Bronchus fibroblast of lung (primary cell): ENCODE measurements at places on chromosomes 7 and 10. TPM values are rescaled to one million over a fixed set of nuclear protein-coding genes. Genes with fewer than 3 reads are reported as not detected.

The COL13A1 gene
- 17.4 and 24.4 TPM in 2 replicates for total RNA-seq

The EBLN1 gene
- not detected in 2 replicates for total RNA-seq

The SUN3 gene
- not detected in 2 replicates for total RNA-seq

The CFAP70 gene
- total RNA-seq: under 0.01 and 0.34 TPM in 2 replicates

The CYP26C1 gene
- 0.17 TPM in 1 of 2 replicates, not detected in the other for total RNA-seq

The NCF1 gene
- total RNA-seq: not detected in 2 replicates

The PLXDC2 gene
- 3.9 and 4.9 TPM in 2 replicates for total RNA-seq

The ZNF248 gene
- total RNA-seq: 2.7 and 3.0 TPM in 2 replicates

The RGS10 gene
- 73.1 and 90.6 TPM in 2 replicates for total RNA-seq

The PRKAR2B gene
- total RNA-seq: 2.5 and 4.2 TPM in 2 replicates

The CHST12 gene
- 7.0 and 8.2 TPM in 2 replicates for total RNA-seq

The ELN gene
- 0.59 and 4.2 TPM in 2 replicates for total RNA-seq

The TMEM236 gene
- total RNA-seq: not detected in 2 replicates

The NRAP gene
- not detected in 2 replicates for total RNA-seq

The BEND7 gene
- 0.34 and 0.74 TPM in 2 replicates for total RNA-seq

The ATRNL1 gene
- total RNA-seq: 1.0 and 1.6 TPM in 2 replicates

The PROSER2 gene
- total RNA-seq: 4.7 and 7.3 TPM in 2 replicates

The ANKRD7 gene
- total RNA-seq: 0.67 and 0.89 TPM in 2 replicates

The PODXL gene
- total RNA-seq: 0.15 and 0.17 TPM in 2 replicates

The MYO1G gene
- total RNA-seq: under 0.01 TPM in 1 of 2 replicates, not detected in the other

The NYAP1 gene
- 1.8 and 3.9 TPM in 2 replicates for total RNA-seq

The FBXW4 gene
- 14.4 and 14.5 TPM in 2 replicates for total RNA-seq

The PDE6C gene
- total RNA-seq: not detected in 2 replicates

The CEP55 gene
- total RNA-seq: 56.3 and 78.7 TPM in 2 replicates

The HHEX gene
- total RNA-seq: 1.6 and 1.8 TPM in 2 replicates

The SEMA3D gene
- total RNA-seq: 0.15 and 0.50 TPM in 2 replicates

The LRRTM3 gene
- total RNA-seq: not detected in 2 replicates

The PARD3 gene
- 15.9 and 18.2 TPM in 2 replicates for total RNA-seq

The CDNF gene
- total RNA-seq: 0.34 and 1.9 TPM in 2 replicates

The HTR5A gene
- total RNA-seq: not detected in 2 replicates

The EXOSC1 gene
- total RNA-seq: 55.8 and 65.1 TPM in 2 replicates

The OGDHL gene
- under 0.01 and 0.17 TPM in 2 replicates for total RNA-seq

The LRRC72 gene
- not detected in 2 replicates for total RNA-seq

The MKLN1 gene
- total RNA-seq: 11.1 and 11.4 TPM in 2 replicates

The C10orf62 gene
- total RNA-seq: not detected in 2 replicates

The TCF7L2 gene
- total RNA-seq: 4.0 and 4.4 TPM in 2 replicates

The ENTPD1 gene
- total RNA-seq: not detected in 2 replicates

The HOXA7 gene
- 3.9 and 4.2 TPM in 2 replicates for total RNA-seq

The HMX3 gene
- total RNA-seq: not detected in 2 replicates

The BHLHA15 gene
- total RNA-seq: 0.34 and 0.59 TPM in 2 replicates

The COMTD1 gene
- total RNA-seq: 17.5 and 19.3 TPM in 2 replicates

The SAMD9L gene
- 1.5 and 2.7 TPM in 2 replicates for total RNA-seq

The NEURL1 gene
- total RNA-seq: 0.15 and 0.17 TPM in 2 replicates

The CUBN gene
- total RNA-seq: 0.17 and 0.89 TPM in 2 replicates

The ENKUR gene
- total RNA-seq: 0.45 TPM in 1 of 2 replicates, not detected in the other

The PPP1R3A gene
- total RNA-seq: not detected in 2 replicates

The FAM171A1 gene
- total RNA-seq: 22.0 and 23.5 TPM in 2 replicates

The PRSS37 gene
- total RNA-seq: not detected in 2 replicates

The DLX6 gene
- total RNA-seq: not detected in 2 replicates

The CCL24 gene
- total RNA-seq: not detected in 2 replicates

The PGAM2 gene
- total RNA-seq: 0.15 TPM in 1 of 2 replicates, not detected in the other

The GSTO2 gene
- 7.3 and 7.6 TPM in 2 replicates for total RNA-seq

The RBM33 gene
- total RNA-seq: 7.6 and 8.9 TPM in 2 replicates

The ZNF467 gene
- 1.5 TPM in 2 replicates for total RNA-seq
